ENCODE measurements at places on chromosomes 5 and 9. TPM values are rescaled to one million over a fixed set of nuclear protein-coding genes. Genes with fewer than 3 reads are reported as not detected.

DNA sequence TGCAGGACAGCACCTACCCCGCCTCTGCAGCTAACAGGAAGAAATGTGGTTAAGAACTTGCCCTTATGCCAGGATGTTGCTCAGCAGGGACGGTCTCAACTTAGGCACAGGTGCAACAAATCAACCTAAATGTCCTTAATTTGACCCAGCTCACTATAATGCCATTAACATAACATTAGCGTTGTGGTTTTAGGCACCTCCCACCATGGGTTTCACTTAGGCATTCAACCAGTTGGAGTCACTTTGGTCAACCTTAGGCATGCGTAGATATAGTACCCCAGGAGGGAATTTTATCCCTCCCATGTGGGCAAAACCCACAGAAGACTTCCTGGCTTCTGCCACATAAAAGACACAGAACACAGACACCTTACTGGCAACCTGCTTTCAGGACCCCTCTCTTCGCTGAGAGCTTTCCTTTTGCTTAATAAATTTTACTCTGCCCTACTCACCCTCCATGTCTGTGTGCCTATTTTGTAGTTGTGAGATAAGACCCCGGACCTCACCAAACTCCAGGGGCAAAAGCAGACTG lies 8.7 kb upstream of the ERAP1 start:
- DNase-seq = no peak

The EPB41L4A gene
- 13.8 TPM for total RNA-seq

- no peak for DNase-seq
These were observed 521.3 kb upstream of the ZNF608 start for GRCh38 chr5:125267636-125268248.

The FCN2 gene
- not detected for total RNA-seq

GRCh38 chr5:132776131-132776937 lies 705 bp downstream of the SEPTIN8 start:
- DNase-seq = no peak

The NRG2 gene
- 1.9 TPM for total RNA-seq

The FAM221B gene
- total RNA-seq = not detected

The HRH2 gene
- 18.9 TPM for total RNA-seq

The FCHO2 gene
- 10.7 TPM for total RNA-seq

GRCh38 chr5:151570512-151571269 lies 20.4 kb downstream of the FAT2 start:
- no peak for DNase-seq

- peak; percentile 95 for DNase-seq
These were observed 13.9 kb downstream of the NINJ1 start for GRCh38 chr9:93119953-93120845.

DNA sequence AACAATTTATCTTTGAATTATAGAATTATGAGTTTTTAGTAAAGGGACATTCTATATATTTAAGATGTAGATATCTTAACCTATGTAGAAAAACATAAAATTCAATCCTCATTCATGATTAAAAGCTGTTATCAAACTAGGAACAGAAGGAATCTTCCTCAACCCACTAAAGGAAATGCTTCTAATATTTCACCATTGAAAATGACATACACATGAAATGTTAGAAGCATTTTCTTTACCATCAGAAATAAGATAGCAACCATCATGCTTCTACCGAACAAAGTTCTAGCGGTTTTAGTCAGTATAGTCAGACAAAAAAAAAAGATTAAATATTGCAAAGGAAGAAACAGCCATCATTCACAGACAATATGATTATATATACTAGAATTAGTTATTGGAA lies 32.2 kb downstream of the SHOC1 start:
- no peak for DNase-seq

DNA sequence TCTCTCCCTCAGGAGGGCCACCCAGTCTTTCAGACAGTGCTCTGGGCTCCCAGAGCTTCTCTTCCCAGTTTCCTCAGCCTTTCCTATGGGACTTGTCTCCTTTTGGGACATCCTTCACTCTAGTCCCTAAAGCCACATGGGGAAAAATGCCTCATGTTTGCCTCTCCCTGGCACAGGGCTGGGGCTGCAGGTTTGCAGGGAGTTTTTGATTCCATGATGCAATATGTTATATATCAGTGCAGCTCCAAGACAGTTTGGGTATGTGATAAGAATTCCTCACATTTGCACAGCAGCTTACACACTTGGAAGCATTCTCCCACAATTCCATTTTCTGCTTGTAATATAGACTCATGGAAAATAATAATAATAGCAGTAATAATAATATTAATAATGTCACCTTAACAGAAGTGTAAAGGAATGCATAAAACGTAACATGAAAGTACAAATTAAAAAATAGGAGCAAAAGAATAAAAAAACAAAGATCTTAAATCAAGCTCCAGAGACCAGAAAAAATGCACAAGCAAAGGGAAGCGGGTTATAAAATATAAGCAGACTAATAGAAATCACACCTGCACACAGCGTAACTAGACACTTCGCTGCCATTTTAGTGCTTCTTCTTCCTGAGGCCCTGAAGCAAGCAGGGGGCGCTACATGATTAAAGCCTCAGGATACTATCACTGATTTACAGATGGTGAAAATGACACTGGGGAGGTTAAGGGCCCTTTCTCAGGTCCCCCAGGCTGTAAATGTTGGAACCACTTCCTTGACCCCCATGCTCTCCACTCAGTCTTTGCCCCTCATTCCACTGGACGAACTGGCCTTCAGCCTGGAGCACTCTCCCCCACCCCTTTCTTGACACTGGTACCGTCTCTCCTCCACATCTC lies 70.0 kb upstream of the IL17B start:
- DNase-seq = no peak
